Lung (tissue), 17 donors: ENCODE measurements at places on chromosomes 7 and 10.
A peak's percentile ranks its signal among the peaks of the same experiment; 100 is the strongest.

- DNase-seq, result no peak
Measured at GRCh38 chr7:50739744-50740435, 42.8 kb downstream of the GRB10 start.

DNA sequence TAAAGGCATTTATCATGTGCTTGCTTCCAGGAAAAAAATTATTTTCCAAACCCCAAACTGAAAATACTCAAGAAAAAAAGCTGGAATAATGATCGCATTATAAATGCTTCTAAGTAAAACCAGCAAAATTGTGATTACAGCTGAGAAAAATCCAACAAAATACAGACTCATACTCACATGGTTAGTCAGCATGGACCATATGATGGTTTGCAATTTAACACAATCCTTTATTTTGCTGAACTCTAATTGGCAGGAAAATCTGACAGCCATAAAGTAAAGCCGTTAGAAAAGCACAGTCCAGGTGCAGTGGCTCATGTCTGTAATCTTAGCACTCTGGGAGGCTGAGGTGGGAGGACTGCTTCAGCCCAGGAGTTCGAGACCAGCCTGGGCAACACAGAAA lies 59.6 kb downstream of the BRI3 start:
- no peak for DNase-seq

GRCh38 chr7:46622251-46622650 lies 701.2 kb upstream of the IGFBP3 start:
- peak; percentile 56 for DNase-seq

GRCh38 chr10:99450624-99451498 lies 20.4 kb upstream of the GOT1 start:
- no peak for DNase-seq

GRCh38 chr7:98617051-98617959 lies at the start of gene NPTX2:
Gene NPTX2, plus strand, starts transcription at chr7:98617285. Its CDS starts 177 bp downstream, at chr7:98617462.
- DNase-seq, result peak; percentile 39

DNA sequence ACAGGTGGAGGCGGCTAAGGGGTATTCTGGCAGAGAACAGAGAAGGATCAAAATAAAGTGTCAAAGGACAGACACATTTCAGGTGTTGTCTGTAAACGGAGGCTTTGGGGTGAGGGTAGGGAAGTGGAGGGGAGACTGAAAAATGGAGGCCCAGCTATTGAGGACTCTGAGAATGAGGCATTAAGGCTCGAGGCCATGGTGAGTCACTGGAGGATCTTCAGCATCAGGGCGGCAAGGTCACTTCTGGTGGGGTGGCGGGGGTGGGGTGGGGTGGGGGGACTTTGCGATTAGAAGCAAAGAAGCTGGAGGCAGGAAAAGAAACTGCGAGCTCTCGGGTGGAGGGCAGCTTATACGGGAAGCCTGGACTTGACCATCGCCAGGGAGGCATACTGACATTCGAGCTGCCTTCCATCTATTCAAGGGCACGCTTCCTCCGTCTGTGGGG lies 58.4 kb upstream of the PCGF5 start:
- peak; percentile 48 for DNase-seq

DNA sequence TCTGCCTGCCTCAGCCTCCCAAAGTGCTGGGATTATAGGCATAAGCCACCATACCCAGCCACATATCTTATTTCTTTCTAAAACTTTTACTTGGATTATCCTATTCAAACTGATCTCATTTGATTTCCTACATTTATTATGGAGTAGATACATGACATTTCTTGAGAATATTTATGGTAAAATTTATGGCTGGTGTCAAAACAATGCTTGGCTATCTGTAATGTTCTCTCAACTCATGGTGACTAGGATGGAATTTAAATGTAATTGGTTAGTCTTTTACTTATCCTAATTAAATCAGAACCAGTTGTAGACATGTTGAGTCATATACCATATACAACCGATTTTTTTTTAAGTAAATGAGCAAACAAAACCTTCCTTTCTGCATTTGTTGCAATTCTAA lies 4.1 kb downstream of the NUP42 start:
- no peak for DNase-seq

- no peak for DNase-seq
Measured at GRCh38 chr10:52450762-52451291, 136.7 kb downstream of the DKK1 start.

GRCh38 chr7:138890499-138891445 lies 90.4 kb downstream of the KIAA1549 start:
- DNase-seq, result peak; percentile 74

DNA sequence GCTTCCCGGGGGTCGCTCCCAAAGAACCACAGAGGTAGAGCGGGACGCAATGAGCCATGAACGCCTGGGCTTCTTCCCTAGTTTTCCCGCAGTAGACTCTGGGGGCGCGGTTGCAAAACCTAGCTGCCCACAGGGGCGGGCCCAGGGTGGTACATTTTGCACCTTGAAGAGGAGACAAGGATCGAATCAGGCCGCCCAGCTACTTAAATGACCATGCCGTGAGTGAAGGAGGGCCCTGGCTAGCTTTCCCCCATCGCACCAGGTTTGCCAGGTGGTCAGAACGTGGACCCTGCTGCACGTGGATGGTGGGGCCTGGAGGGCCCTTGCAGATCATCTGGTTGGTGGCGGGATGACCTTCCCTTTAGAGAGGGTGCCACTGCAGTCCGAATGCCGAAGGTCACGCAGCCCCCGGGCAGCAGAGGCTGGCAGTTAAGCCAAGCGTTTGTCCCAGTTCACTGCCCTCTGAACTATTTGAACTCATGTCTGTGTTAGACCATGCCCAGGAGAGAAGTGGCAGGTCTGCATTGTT lies 604 bp upstream of the SHTN1 start:
- DNase-seq, result peak; percentile 39

GRCh38 chr10:102344067-102344466 lies 51.4 kb upstream of the NFKB2 start:
- no peak for DNase-seq

- DNase-seq, result peak; percentile 47
Measured at GRCh38 chr10:95312257-95312656, 21.5 kb upstream of the PDLIM1 start.

DNA sequence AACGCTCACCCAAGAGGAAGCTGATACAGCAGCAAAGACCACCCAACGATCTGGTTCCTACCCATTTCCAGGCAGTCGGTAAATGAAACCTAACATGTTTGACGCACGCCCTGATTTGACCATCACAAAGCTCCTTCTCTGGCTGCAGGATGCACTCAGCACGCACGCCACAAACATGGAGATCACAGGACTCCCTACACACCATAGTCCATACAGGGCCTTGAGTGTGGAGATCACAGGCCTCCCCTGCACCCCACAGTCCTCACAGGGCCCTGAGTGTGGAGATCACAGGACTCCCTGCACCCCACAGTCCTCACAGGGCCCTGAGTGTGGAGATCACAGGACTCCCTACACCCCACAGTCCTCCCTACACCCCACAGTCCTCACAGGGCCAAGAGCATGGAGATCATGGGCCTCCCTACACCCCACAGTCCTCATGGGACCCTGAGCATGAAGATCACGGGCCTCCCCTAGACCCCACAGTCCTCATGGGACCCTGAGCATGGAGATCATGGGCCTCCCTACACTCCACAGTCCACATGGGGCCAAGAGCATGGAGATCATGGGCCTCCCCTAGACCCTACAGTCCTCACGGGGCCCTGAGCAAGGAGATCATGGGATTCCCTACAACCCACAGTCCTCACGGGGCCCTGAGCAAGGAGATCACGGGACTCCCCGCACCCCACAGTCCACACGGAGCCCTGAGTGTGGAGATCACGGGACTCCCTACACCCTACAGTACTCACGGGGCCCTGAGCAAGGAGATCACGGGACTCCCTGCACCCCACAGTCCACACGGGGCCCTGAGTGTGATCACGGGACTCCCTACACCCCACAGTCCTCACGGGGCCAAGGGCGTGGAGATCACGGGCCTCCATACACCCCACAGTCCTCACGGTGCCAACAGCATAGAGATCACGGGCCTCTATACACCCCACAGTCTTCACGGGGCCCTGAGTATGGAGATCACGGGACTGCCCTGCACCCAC lies 409.2 kb downstream of the DNAJB6 start:
- DNase-seq, result no peak

GRCh38 chr7:44887293-44887692 lies 2.0 kb upstream of the PURB start:
- DNase-seq, result no peak

DNA sequence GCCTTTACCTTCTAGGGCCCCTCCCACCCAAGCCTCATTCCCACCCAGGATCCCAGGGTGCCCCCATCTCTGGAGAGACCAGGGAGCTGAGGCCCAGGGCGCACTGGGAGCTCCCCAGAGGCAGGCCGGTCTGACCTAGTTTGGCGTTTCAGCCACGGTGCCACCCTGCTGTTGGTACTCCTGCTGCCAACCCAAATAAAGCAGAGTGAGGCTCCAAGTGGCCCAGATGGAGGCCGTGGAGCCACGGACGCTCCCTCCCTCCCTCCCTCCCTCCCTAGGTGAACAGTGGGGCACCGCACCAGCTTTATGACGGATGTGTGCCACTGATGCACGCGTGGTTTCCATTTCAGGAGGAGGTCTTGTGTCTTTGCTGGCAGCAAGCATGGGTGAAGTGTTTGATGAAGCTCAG lies 1.8 kb downstream of the INPP5A start:
- peak; percentile 20 for DNase-seq

DNA sequence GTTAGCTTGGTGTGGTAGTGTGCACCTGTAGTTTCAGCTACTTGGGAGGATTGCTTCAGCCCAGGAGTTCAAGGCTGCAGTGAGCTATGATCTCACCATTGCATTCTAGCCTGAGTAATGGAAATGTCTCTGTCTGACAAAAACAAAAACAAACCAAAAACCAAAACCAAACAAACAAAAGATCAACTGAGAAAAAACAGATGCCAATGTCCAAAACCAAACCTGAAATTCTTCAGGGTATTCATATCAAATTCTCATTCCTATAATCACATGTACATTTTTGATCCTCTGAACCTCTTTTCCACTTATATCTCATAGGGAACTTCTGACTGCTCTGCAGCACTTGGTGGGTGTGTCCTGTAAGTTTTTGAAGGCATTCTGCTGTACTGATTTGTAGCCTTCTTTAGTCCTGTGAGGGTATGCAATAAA lies 87.0 kb downstream of the CDK6 start:
- DNase-seq, result no peak

DNA sequence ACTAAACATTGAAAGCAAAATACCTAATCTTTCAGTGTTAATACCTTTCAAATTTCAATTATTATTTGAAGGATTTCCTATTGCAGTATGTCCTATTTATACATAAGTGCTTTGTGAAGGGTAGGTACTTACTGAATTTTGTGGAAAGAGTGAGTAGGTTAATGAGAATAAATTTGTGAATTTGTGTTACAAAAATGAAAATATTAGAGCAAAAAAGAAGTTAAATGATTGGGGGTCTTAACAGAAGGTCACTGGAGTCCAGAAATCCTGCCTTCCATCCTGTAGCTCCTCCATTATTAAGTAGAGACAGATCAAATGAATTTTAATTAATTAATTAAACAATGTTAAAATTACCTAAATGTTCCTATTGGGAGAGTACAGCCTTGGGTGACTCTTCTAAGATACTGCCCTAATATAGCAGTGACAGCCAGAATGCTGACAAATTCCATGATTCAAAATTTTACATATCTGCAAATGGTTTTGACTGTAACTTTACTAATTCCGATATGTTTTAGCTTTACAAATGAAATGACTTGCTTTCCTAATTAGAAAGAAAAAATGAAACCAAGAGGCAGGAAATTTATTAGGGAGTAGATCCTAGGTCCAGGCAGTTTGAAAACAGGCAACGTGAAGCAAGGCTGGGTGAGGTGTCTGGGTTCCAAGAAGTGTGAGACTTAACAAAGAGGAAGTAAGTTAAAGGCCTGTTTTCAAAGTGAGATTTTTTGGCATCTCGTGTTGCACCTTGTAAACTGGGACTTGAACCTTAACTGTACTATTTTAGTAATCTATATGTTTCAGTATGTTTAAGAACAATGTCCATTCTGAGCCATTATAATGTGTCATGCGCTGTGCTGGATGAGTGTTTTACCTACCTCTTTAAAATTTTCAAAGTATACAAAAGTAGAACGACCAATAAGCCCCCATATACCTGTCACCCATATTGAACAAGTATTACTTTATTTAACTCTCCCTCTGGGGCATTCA lies 1.5 kb downstream of the PIK3CG start:
- DNase-seq, result no peak

- peak; percentile 67 for DNase-seq
Measured at GRCh38 chr7:46352004-46352954, 431.2 kb upstream of the IGFBP3 start.

GRCh38 chr10:20993830-20994527 lies 96.9 kb upstream of the NEBL start:
- DNase-seq, result no peak

- DNase-seq, result peak; percentile 79
Measured at GRCh38 chr10:52778511-52779392, 6.2 kb upstream of the MBL2 start.

DNA sequence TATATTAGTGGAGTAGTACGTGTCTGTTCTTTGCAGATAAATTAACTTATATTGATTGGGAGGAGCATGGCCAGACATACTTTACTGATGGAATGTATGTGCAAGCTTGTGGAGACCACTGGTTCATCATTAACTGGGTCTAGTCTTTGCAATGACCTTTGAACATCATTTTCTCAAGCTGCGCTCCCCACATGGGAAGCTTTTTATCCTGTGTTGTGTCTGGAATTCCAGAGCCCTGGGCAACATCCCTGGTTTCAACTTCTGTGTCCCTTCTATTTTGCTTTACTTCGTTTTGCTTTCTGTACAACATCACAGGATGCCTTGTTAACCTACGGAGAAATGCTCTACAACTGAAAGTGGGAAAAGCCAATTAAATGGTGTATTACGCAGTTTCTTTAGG lies 38.3 kb downstream of the MACROH2A2 start:
- DNase-seq, result no peak

DNA sequence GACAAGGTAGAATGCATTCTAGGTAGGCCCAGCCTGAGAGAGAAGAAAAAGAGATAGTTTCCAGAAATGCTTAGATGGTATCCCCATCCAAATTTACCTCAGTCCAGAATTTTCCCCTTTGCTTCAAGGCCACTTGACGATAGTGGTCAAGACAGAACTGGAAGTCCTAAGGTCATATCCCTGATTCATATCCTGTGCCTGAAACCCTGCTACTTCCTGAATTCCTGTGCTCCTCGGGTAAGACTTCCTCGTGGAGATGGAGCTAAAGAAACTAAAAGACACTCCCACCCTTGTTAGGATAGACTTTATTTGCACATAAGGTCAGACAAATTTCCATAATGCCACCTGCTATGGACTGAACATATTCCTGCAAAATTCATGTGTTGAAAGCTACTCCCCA lies 175.9 kb downstream of the EVX1 start:
- DNase-seq, result no peak
